AML-193 (cell line): ENCODE measurements at places on chromosomes 7 and 10.

GRCh38 chr10:85901599-85901998 is 465.0 kb downstream of the GRID1 start:
- no peak for DNase-seq

GRCh38 chr10:114504769-114505579 is 100.7 kb upstream of the AFAP1L2 start:
- no peak for DNase-seq

DNA sequence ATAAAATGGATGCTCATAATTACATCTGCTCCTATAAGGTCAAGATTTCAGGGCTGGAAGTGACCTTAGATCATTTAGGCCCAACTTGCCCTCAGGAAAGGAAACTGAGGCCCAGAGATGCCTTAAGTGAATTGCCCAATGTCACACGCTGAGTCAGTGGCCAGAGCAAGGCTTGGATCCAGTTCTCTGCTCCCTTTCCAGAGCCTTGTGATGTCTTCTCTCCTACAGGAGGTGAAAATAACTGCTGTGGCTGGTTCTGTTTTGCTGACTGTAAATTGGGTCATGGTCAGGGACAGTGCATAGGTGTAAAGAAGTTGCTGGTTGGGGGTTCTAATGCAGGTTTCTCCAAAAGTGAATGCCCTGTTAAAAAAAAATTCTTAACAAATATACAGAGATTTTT is 91.3 kb downstream of the TCF7L2 start:
- no peak for DNase-seq

GRCh38 chr7:101915000-101915399 is 97.6 kb downstream of the CUX1 start:
- no peak for DNase-seq

DNA sequence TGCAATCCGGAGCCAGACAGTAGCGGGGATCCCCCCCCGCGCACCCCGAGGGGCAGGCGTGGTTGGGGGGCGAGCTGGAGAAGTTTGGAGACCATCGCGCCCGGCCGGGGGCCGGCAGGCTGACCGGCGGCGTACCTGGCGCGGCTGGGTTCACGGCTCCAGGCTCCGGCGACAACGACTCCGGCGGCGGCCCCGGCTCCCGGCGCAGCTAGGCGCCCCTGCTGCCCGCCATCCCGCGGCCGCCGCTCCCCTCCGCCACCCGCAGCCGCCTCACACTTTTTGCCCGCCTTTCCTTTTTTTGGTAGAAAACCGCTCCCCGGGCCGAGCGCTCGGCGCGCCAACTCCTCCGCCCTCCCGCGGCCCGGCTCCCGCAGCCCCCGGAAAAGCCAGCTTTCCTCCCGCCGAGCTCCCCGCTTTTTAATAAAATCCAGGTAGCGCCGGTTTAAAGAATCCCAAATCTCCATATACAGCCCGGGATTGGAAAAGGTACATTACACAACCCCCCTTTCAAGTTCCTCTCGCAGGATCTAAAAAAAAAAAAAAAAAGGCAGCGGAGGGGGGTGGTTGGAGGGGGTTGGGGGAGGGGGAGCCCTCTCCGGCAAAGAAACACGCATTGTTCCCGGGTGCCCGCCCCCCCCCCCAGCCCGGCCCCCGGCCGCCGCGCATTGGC is at the start of gene TNRC18:
TSS of gene TNRC18 (minus strand) at position 529 of the 670 bp plus-strand sequence. CDS start 2,588 bp downstream, outside the sequence.
- DNase-seq, result no peak

- DNase-seq, result peak; percentile 20
Observed at GRCh38 chr10:87771871-87772500, 46.0 kb downstream of the ATAD1 start.

GRCh38 chr10:124461642-124462347 is at the start of gene LHPP:
Gene LHPP, plus strand, starts transcription at chr10:124461823. Its CDS starts 40 bp downstream, at chr10:124461863.
- peak; percentile 76 for DNase-seq

DNA sequence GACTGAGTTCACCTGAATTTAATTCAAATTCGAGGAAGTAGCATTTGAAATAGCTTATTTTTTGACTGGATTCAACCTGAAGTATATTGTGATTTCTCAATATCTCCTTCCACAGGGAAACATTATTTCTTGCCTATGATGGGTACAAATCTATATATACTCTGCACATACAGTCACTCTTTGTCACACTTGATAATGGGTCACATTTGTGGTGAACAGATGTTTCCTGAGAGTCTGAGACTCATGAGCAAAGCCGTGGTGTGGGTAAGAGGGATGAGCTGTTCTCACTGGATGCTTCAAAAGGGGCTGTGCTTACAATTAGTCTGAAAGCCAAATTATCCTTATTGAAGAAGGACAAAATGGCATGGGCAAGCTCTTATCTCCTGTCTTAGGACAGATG is 18.0 kb upstream of the TBXAS1 start:
- DNase-seq, result no peak

DNA sequence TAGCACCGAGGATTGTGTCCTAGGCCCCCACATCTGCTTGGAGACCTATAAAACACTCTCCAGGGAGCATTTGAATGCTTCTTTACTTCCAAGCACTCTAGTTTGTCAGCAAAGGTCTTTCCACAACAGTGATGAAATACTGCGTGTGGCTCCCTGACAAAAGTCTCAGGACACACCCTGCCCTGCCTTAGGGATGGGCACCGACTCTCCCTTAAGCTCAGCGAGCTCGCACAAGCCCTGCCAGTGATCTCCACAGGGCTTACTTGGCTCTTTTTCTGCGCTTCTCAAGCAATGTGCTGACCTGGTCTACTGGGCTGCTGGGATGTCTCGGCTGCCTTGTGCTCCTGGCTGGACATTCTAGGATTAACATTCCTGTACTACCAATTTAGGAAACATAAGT is 84.3 kb upstream of the MPP7 start:
- no peak for DNase-seq

- DNase-seq, result no peak
Observed at GRCh38 chr7:157139111-157139809, 534 bp downstream of the UBE3C start.

GRCh38 chr7:50480797-50481196 is 30.6 kb upstream of the FIGNL1 start:
- no peak for DNase-seq

DNA sequence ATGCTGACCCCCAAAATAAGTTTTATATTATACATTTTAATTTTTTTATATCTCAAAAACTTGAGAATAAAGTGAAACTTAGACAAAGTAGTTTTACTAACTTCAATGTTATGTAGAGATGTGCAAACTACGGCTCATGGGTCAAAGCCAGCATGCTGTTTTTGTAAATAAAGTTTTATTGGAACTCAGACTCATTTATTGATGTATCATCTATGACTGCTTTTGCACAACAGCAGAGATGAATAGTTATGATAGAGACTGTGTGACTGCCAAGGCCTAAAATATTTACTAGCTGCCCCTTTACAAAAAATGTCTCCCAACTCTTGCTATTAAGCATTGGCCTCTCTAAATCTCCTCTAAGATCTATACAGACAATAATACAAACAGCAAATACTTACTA is 12.4 kb downstream of the MTPN start:
- DNase-seq, result no peak
